ENCODE measurements at places on chromosomes 3 and 15.

DNA sequence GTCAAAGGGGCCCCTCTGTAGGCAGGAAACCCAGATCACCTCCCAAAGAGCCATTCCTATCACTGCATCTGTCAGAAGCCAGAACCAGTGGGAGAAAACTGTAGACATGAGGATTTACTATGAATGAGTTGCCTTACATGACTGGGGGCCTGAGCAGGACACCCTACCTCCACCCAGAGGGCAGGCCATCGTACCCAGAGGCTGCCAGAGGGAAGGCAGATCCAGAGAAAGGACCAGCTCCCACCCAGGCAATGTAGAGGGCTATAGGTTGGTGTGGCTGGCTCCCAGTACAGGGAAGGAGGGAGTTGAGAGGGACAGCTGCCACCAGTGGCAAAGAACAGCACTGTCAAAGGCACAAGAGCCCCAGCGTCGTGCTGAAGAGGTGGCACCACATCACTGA lies 233.2 kb downstream of the OCA2 start:
- no peak for DNase-seq

DNA sequence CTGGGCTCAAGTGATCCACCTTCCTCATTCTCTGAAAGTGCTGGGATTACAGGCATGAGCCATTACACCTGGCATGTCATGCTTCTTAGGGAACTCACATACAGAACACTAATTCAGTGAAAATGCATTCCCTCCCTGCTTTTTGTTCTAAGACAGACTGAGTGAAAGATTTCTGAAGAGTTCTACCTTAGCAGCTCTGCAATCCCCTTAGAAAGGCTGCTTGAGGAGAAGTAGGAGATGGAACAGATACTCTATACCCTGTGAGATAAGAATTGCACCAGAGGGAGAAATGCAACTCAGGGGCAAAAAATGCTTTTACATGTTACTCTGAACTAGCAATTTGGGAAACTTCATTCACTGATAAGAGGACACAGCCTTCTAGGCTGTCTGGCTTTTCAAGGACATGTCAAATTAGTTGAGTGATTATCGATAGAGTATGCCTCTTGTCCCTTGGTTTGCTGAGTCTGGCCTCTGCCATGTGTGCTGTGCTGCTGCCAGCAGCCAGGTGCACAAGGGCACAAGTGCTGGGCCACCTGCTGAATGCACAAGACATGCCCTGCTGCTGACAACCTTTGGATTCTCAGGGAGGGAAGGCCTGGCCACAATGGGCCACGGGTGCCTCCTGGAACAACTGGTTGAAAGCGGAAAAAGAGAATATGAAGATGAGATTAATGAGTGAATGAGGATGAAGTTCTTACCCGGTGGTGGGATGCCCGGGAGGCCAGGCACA lies 17.8 kb downstream of the UQCC5 start:
- DNase-seq, result no peak

DNA sequence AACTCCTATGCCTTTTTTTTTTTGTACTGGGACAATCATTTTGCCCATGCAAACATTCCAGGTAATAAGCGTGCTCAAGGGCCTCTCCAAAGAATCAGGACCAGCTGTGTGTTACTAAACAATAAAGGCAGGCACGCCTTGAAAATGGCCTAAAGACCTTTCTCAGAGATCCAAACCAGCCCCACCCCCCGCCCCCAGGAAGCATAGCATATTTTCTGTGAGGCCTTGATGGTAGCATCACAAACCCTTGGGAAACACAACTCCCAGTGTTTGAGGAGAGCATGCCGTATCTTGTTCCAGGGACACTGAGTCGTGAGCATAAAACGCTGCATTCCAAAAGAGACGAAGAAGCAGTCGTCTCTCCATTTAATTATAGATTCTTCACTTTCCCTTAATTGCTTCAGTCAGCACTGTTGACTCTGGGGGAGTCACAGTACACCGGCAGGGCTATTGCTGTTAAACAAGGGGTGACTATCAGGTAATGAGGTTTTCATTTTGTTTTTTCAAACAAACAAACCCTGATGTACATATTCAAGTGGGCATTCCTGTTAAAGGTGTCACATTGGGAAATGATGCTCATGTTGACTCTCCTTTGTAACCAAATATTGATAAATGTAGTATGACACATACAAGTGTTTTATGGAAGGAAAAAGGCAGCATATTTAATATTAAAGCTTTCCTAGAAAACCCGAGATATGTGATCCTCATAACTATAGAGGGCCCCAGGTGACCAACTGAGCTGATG lies 4.4 kb upstream of the TPM1 start:
- DNase-seq, result no peak

- peak; percentile 26 for DNase-seq
Measured at GRCh38 chr3:51721062-51721745, 14.3 kb downstream of the GRM2 start.

DNA sequence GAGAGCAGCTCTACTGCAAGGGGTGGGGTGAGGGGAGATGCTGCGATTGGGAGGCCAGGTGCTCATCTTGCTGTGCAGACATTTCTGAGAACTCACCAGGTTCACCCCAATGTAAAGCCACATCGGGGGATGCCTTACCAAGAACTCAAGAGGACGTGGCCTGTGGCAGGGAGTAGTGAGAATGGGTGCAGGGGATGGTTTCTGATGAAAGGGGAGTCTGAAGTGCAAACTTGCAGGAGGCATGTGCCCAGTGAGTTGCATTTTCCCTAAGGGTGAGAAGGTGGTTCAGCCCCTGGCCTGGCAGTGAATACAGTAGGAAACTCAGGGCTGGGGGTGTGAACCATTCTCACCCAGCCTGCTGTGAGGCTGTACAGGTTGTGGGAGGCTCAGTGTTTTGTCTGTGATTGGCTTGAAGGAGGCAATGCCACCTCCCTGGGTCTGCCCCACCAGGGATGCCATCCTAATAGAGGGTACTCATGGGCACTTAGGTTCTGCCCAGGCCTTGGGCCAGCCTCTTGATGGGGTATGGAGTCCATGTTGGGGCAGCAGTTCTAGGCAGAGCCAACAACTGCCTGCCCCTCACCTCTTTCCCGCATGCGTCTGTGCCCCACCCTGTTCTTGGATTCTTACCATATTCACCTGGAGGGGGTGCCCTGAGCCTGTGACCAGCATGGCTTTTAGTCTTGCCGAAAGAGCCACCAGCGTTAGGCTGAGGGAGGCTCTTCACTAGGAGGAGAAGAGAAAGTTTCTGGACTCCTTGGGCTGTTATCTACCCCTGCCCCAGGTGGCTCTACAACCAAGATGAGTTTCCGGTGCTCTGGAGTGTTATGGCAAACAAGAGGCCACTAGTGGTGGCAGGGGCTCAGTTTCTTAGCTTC lies 4.5 kb downstream of the HEMK1 start:
- no peak for DNase-seq

GRCh38 chr3:107456501-107456900 lies 66.3 kb upstream of the BBX start:
- no peak for DNase-seq

DNA sequence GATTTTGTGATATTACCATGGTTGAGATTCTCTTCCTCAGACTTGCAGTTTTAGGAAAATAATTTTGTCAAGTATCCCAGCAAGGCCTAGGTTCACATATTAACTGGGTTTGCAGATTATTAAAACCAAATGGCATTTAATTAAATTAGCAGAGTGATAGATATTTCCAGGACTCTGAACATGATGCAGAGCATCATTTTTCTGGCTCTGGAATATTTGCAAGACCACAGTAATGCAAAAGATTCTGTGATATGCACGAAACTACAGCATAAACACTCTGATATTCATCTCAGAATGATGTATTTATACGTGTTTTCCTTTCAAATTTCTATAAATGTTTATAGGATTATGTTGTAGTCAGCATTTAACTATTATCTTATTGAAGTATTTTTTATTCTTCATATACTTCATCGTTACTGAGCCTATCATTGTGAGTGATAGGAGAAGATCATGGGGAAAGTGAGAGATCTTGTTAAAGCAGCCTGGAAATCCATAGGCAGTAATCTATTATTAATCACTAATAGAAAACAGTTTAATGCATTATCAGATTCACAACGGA lies 1245.6 kb downstream of the OTOL1 start:
- DNase-seq, result no peak

DNA sequence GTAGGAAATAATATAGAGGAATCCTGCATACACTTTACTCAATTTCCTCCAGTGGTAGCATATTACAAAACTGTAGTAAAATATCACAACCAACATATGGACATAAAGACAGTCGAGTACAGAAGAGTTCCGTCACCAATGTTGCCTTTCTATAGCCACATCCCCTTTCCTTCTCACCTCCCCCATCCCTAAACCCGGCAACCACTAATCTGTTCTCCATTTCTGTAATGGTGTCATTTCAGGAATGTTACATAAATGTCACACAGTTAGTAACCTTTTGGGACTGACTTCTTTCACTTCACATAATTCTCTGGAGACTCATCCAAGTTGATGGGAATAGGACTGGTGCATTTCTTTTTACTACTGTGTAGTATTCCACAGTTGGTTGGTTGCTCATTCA lies 41.4 kb upstream of the ATG7 start:
- no peak for DNase-seq
